ENCODE measurements at places on chromosomes 6 and 20.

DNA sequence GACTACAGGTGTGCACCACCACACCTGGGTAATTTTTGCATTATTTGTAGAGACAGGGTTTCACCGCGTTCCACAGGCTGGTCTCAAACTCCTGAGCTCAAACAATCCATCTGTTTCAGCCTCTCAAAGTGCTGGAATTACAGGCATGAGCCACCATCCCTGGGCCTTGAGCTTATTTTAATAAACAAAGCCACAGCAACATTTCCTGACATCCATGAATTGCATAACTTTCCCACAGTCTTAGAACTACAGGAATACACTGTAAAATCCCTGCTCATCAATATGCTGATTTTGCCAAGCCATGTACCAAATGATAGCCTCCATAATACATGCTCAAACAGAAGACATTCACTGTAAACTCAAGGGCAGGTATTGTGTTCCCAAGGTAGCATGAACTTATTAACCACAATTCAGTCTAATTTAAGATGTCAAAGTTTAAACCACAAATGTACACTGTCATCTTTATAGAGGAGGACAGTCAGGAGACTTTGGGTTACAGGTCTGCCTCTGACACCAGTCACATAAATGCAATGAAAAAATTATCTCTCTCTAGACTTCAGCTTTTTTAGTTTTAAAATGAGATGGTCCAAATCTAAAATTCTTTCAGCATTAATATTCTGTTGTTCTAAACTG is 40.0 kb downstream of the NUDT3 start:
- DNase-seq = no peak

DNA sequence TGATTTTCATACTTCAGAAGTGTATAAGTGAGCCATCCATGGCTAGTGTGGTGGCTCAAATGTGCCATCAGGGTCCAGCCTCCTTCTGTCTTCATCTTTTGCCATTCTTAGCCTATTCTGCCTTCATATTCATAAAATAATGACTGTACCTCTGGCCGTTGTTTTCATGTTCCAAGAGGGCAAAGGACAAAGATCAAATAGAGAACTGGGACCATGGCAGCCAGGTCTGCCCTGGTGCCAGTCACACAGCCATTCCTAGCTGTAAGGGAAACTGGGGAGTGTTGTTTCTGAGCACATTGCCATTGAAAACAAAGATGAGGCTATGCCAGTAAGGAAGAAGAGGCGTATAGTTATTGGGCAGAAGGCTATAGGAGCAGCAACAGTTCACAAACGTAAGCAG is 518.6 kb downstream of the TFAP2B start:
- no peak for DNase-seq

DNA sequence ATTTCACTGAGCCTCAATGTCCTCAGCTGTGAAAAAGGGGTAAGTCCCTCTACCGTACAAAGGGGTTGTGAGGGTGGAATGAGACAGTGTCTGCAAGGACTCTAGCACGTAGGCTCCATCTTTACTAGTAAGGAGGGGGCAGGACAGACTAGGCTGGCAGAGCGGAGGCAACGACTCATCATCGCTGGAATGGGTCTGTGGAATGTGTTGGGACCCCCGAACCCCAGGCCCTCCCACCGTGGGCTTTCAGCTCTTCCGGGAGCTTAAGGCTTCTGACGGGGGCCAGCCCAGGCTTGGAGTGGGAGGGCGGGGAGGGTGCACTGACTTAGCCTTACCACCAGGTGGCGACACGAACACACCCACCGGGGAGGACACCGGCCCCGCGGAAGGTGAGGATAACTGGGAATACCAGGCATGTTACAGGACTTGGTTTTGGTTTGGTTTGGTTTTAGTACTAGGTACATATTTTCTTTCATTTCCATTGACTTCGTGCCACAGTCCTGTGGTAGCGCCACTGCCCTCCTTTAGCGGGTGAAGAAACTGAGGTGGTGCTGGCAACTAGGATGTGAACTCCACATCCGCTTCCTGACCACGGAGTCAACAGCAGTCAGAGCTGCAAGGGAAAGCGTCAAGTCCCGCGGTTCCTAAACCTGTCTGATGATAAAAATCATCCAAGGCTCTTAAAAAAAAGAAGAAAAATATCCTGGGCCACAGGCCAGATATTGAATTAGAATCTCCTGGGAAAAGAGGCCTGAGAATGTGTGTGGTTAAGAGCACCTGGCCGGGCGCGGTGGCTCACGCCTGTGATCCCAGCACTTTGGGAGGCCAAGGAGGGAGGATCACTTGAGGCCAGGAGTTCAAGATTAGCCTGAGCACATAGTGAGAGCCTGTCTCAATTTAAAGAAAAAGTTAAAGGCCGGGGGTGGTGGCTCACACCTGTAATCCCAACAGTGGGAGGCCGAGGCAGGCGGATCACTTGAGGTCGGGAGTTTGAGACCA is 10.3 kb upstream of the TULP1 start:
- peak; percentile 65 for DNase-seq

GRCh38 chr6:33116417-33116816 is 40.6 kb downstream of the HLA-DPB1 start:
- no peak for DNase-seq

DNA sequence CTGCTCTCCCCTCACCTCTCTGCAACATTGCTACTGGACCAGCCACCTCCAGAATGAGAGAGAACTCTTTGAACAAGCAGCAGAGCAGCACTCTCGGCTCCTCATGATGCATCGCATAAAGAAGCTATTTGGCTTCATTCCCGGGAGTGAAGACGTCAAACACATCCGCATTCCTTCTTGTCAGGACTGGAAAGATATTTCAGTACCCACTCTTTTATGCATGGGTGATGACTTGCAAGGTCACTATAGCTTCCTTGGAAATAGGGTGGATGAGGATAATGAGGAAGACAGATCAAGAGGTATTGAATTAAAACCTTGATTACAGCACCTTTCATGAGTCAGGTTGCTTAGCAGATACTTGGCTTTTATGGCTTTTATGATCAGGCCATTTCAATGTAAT is 4.3 kb downstream of the CALHM4 start:
- DNase-seq = peak; percentile 61

DNA sequence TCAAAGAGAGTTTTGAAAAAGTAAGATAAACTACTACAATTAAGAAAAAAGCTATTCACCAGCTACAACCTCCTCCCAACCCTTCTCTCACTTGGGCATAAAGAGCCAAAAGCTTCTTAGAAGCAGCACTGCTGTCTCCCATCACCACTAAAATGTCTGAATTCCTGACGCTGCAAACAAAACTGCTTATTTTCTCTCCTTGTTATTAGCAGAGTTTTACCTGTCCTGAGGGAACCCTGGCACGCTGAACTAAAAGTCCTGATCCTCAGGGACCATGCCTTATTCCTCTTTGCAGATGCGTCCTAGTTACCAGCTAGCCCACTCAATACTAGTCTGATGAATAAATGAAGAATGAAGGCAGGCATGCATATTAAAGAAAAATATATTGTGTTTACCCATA is 1.1 kb downstream of the HACE1 start:
- no peak for DNase-seq

DNA sequence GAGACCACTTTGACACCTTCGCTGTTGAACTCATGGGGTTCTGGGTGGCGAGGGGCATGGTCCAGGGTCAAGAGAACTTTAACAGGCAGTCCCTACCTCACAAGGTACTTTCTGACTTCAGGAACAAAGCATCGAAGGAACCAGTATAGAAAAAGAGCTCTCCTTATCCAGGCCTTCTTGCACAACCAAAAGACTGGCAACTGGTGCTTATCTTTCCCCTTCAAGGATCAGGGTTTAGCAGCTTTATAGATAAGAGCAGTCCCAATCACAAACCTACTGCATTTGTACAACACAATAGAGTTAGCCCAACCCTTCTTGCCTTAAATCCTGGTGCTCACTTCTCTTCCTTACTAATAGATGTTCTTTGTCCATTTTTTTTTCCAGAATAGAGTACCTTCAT is 116.3 kb downstream of the SNX5 start:
- no peak for DNase-seq

DNA sequence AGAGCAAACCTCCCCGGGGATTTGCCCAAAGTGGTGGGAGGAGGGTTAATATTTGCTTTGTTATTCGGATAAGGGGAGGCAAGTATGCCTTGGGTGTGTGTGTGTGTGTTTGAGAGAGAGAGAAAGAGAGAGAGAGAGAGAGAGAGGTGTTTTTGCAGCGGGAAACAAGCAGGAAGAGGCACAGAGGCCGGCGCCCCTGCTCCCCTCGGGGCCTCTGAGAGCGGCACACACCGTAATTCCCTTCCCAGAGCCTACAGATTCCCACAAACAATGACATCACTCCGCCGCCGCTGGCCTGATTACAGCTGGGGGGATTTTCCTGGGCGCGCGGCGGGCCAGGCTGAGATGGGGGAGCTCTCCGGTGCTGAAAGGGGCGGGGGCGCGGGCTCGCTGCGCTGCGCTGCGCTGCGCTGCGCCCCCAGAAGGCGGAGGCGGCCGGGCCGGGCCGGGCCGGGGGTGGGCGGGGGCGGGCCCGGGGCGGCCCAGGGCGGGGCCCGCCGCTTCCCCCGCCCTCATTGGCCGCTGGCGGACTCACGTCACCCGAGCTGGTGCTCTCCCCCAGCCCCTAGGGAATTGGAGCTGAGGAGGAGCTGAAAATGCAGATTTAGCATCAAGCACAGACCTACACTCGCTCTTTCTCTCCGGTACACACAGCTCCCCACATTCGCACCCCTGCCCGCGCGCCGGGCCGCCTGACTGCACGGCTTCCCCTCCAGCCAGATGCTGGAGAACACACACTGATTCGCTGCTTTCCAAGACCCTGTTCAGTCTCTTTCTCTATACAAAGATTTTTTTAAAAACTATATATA is at the start of gene PCSK2:
Gene PCSK2, plus strand, starts transcription at position 631 of the 809 bp plus-strand sequence. CDS start 266 bp downstream, outside the sequence.
- DNase-seq = peak; percentile 15

DNA sequence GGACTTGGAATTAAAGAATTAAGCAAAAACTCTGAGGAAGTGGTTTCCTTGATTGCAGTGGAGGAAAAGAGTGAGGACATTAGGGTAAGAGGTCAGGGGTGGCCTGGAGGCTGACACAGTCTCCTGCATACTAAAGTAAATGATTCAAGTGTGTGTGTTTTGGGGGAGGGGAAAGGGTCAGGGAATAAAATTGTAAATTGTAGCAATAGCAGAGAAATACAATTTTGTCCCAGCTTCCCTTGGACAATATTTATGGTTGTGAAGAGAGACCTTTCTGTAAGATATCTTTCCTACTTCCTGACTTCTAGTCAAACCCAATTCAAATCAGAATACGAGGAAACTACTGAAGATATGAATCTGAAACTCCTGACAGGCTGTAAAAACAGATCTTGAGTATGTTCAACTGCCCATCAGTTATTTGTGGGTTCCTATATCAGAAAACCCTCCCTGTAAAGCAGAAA is 143.4 kb upstream of the HMGN3 start:
- DNase-seq = no peak

GRCh38 chr6:152048921-152049320 is 241.4 kb downstream of the ESR1 start:
- DNase-seq = no peak

DNA sequence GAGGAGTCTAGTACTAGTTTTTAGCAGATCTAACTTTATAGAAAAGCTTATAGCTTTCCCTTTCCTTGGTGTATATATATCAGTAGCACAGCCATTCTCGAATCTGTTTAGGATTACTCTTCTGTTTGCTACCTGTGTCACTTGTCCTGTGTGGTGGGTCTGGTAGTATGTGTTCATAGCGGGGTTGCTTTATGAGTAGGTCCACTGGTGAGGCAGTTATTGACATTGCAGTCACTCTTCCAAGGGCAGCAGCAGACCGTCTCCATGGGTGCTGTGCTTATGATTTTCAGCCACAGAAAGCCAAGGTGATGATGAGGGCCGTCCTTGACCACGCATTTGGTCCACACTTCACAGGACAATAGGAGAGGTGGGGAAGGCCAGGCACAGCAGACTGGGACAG is 171.5 kb downstream of the CDKAL1 start:
- no peak for DNase-seq

DNA sequence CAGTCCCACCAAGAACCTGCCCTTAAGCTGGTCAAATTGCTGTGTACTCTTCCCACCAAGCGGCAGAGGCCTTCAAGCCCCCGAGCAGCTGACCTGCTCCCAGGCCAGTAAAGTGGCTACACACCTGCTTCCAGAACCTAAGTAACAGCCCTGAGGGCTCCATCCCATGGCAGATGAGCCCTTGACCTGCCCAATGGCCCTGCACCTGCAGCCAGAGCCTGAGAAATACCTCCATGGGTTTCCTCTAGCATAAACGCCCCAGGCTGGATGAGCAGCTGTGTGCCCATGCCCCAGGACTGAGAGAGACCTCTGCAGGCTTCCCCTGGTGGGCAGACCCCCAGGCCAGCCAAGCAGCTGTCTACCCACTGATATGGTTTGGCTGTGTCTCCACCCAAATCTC is 123.0 kb upstream of the LAMA2 start:
- DNase-seq = no peak

GRCh38 chr6:116239256-116239655 is 14.6 kb downstream of the TSPYL4 start:
- no peak for DNase-seq

- DNase-seq = no peak
Observed at GRCh38 chr6:14440215-14440910, 322.8 kb downstream of the CD83 start.

GRCh38 chr20:12166053-12166717 is 248.5 kb downstream of the BTBD3 start:
- DNase-seq = peak; percentile 70

DNA sequence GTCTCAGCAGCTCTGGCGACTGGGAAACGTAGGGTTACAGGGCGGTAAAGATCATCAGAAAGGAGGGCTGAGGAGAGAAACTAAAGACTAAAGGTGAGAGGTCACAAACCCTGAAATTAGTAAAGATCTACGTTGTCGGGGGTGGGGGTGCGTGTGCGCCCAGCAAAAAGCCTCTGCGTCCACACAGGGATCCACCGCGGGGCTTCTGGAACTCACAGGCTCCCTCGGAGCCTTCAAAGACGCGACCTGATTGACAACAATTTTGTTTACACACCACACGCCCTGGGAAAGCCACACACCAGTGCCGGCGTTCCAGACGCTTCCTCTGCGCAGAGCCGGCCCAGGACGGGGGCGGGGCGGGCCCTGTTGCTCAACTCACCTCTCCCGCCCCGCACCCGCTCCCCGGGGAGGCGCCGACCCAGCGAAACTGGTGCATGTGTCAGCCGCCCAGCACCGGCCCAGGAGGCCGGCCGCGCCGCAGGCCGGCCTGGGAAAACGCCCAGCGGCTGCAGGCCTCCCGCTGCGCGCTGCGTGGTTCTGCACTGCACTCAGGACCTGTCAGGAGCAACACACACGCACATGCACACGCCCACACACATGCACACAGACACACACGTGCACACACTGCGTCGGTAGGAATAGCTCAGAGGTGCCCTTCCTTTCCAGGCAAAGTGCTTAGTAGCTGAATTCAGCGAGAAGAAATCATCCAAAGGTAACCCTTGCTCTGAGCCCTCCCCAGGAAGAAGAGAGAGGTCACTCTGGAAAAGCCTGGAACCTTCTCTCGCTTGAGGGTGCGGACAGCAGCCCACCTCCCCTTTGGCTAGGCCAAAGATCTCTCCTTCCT is 57.2 kb upstream of the ARID1B start:
- peak; percentile 93 for DNase-seq

DNA sequence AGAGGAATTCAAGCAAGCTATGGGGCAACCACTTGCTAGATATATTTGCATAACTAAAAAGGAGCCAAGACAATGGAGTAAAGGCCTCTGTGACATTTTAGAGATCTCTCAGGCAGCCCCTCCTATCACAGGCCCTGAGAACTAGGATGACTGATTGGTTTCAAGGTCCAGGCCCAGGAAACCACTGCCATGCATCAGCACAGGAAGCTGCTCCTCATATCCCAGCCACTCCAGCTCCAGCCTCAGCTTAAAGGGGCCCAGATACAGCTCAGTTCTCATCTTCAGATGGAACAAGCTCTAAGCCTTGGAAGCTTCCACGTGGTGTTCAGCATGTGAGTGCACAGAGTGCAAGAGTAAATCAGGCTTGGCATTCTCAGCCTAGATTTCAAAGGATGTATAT is 21.1 kb upstream of the THBS2 start:
- no peak for DNase-seq
